ENCODE measurements at places on chromosomes 5 and 9. TPM values are rescaled to one million over a fixed set of nuclear protein-coding genes. Genes with fewer than 3 reads are reported as not detected.

- DNase-seq = no peak
Observed at GRCh38 chr5:113922343-113922742, 408.8 kb downstream of the YTHDC2 start.

DNA sequence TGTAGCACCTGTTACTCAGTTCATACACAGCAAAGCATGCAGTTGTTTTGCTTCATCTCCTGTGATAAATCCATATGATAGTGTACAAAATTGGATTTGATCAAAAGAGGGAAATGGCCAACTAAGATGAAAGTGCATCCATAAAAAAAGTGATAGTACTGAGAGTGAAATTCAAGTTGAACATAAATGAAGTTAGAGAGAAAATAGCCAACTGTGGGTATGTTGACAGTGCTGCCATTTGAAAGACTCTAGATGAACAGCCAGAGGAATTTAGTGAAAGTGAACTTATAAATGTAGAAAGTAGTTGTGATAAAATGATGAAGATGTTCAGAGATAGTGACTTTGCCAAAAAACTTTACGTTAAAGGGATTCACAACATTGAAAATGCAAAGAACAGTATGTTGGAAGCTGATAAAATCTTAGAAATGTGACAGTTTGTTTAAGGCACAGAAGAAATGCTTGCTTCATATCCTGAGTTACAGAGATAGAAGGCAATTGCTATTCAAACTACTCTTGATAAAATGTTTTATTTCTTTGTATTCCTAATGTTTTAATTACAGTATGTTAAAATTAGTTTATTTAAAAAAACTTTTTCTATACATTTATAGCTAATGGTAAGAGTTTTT, 119.7 kb downstream of the DMXL1 start:
- DNase-seq = no peak

Gene ZNF169
- polyA plus RNA-seq = 3.0 TPM

DNA sequence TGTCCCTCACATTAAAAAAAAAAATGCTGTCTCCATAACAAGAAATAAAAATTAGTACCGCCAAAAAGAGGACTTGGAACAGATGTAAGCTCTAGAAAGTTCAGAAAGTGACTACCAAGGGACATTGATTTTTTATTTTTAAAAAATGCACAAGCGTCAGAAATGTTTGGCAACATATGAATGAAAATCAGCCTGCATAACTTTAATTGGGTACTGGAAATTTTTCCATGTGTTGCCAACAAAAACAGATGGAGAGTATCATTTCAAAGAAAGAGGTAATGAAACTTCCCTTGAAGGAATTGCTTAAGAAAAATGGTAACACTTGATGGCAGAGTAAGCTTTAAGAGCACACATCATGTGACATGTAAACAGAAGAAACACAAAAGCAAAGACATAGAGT, 47.2 kb downstream of the OR2K2 start:
- DNase-seq = peak; percentile 12

Gene PCDHB6
- polyA plus RNA-seq = 1.7 TPM

Gene NAA35
- polyA plus RNA-seq = 22.2 TPM

DNA sequence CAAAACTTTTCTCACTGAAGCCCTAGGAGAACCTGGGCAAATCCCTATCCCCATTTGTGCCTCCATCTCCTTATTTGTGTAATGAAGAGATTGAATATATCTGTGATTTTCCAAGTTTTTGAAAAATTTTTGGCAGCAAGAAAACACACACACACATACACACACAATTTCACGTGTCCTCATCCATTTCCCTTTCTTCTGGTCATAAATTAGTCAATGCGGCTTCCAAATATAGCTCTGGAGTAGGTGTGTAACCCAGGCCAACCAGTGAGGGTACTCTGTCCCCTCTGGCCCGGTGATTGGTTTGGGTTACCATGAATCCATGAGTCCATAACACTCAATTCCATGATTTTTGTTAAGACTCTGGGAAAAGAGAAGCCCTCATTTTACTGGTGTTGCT, 12.7 kb downstream of the CSF1R start:
- no peak for DNase-seq

GRCh38 chr5:10825897-10826644, 65.0 kb upstream of the DAP start:
- DNase-seq = no peak

DNA sequence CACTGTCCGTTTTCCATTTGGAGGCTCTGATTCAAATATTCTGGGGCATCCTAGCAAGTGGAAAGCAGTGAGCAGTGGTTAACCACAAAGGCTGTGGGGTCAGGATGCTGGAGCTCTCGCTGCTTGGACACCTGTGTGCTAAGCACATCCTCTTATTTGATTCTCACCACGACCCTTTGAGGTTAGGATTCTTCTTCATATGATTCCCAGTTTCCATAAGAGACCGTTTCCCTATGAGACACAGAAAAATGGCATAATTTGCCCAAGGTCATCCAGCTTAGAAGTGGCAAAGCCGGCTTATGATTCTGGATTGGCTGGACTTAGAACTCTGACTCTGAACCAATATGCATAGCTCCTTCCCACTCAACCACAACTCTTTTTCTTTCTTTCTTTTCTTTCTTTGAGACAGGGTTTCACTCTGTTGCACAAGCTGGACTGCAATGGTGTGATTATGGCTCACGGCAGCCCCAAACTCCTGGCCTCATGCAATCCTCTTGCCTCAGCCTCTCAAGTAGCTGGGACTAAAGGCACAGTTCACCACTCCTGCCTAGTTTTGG, 207.7 kb downstream of the TTLL11 start:
- no peak for DNase-seq

DNA sequence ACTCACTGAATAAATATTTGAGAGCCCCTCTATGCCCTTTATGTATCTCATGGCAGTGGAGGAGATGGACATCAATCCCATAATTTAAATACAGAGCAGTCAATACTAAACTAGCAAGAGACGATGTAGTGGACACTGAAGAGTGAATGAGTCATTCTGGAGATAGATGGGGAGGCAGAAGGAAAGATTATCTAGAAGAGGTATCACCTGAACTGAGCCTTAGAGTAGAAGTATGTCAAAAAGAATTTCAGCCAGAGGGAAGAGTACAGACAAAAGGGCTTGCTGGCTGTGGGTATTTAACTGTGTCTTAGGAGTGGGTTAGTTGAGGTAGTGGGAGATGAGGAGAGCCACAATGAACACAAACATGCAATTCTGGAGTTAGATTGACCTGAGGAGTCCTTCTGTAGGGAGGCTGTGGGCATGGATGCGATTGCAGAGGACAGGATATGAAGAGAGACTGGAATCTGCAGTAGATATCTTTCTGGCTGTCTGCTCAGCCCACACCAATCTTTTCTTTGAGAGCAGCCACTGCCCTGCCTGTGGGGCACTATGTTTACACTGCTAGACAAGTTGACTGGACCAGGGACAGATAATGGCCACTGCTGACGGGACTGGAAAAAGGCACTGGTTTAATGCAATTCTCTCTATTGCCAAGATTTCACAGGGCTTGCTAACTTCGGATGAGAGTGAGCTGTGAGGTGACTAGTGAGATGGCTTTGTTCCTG, 63.9 kb upstream of the NR5A1 start:
- DNase-seq = no peak

DNA sequence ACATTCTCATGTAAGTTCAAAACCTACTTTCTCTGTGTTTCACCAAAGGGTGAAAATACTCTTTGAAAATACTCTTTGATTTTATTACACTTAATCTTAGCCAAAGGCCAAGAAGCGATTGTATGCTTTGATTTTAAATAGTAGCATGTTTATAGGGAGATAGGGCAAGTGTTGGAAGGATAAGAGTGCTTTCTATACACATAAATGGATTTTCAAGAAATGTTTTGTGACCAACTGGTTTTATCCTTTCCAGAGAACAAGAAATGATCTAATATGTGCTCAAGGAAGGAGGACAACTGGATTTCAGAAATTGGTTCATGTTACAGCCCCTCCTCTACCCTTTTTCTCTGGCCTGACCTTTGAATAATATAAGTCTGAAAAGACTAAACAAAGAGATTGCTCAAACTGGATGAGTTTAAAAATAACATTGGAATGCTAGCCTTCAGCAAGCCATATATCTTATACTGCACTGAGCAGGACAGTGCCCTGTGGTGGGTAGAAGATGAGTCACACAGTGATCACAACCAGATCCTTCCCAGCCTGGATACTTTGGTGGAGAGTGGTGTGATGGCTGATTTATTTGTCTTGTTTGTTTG, 13.1 kb downstream of the PALM2AKAP2 start:
- DNase-seq = no peak

Gene BRINP1
- 4.5 TPM for polyA plus RNA-seq

Gene NELFB
- 38.8 TPM for polyA plus RNA-seq

GRCh38 chr5:29993286-29993685, 1200.2 kb upstream of the CDH6 start:
- no peak for DNase-seq

GRCh38 chr5:110653231-110653970, 73.1 kb downstream of the TMEM232 start:
- DNase-seq = no peak

DNA sequence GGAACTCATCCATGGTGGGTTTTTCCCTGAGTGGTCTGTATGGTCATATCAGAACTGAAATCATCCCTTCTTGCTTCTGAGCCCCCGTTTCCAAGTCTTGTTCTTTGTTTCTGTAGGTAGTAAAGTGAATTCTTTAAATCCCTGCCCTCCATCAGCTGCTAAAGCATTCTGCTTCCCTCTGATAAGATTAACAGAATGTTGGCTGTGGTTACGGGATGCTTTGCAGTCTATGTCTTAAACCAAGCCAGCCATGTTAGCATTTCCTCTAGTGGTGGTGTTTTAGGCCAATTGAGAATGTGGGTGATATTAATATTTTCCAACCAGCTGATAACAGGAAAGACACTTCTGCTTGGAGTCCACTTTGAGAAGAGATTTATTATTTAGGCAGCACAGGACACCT, 22.0 kb upstream of the KCNIP1 start:
- no peak for DNase-seq

Gene PTTG1
- polyA plus RNA-seq = 29.3 TPM

- DNase-seq = no peak
Observed at GRCh38 chr9:132973713-132974112, 4.8 kb upstream of the GFI1B start.

DNA sequence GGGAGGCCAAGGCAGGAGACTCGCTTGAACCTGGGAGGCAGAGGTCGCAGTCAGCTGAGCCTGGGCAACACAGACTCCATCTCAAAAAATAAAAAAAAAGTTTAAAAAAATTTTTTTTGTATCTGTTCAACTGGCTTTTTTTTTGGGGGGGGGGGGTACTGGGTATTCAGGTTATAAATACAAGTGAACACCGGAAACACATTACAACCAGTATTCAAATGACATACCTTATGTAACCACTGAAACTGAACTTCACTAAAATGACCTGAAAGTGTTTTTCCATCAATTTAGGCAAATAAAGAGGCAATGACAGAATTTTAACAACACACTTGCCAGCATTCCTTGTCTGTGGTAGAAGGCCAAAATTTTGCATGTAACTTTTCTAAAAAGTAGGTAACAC, 33.5 kb downstream of the STRBP start:
- DNase-seq = no peak

- DNase-seq = no peak
Observed at GRCh38 chr5:127396490-127397155, 106.0 kb downstream of the MEGF10 start.

- DNase-seq = no peak
Observed at GRCh38 chr5:53343187-53343586, 137.2 kb upstream of the FST start.

GRCh38 chr9:124222918-124223720, 34.6 kb upstream of the NEK6 start:
- DNase-seq = no peak

DNA sequence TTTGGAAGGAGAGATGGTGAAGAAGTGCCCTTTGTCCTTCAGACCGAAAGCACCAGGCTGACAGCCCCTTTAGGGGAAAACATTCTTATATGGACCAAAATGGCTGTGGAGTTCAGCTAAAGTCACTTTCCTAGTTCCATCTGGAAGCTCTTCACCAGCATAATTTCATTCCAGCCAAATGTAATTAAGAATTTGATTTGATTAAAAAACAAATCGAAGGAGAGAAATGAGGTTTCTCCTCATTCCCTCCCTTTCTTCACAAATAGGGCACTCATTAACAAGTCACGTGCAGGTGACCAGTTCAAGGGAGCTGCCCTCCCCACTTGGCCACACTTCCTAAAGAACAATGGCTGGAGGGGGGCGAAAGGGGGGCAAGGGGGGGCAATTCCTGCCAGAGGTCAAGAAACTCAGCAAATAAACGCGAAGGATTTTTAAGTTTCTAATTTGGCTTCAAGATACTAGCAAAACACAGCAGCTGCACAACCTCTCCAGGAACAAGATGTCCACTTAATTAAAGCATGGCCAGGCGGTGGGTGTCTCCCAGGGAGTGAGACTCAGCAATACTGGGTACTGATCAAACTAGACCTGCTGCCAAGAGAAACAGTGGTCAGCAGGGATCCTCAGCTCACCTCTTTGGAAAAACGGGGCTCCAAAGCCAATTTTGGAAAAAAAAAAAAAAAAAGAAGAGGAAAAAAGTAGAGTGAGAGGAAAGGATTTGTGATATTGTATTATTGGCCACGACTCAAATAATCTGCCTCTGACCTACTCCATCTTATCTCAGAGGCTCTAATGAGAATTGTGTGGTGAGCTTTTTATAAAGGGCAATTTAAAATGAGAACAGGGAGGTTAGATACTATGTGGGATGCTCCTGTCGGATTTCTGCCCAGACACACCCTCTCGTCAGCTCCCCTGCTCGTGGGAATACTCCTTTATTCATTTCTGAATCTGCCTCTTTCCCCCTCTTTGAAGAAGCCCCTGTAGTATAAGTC, 254.3 kb downstream of the ZSWIM6 start:
- DNase-seq = no peak

Gene LHX6
- polyA plus RNA-seq = not detected

- no peak for DNase-seq
Observed at GRCh38 chr5:52331725-52332124, 456.0 kb upstream of the ITGA1 start.

- DNase-seq = no peak
Observed at GRCh38 chr5:62457071-62457470, 44.5 kb downstream of the IPO11 start.

- no peak for DNase-seq
Observed at GRCh38 chr9:9881692-9882091, 731.1 kb downstream of the PTPRD start.

Gene SLC45A2
- not detected for polyA plus RNA-seq

DNA sequence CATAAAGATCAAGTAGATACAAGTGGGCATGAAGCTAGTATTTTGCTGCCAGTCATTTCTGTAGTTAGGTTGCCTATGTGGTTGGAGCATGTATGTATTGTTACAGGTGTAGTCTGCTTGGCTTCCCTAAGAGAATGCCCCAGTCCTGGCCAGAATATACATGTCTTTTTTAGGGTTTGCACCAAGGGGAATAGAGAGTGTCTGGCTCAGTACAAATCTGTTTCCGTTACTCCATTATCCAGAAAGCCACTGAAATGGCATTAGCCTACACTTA, 23.2 kb downstream of the TGFBR1 start:
- DNase-seq = no peak

Gene SH3GL2
- polyA plus RNA-seq = 0.10 TPM
